ENCODE measurements at places on chromosomes 3 and 15. TPM values are rescaled to one million over a fixed set of nuclear protein-coding genes. Genes with fewer than 3 reads are reported as not detected.
A peak's percentile ranks its signal among the peaks of the same experiment; 100 is the strongest.

Gene FBXO40
- total RNA-seq: 0.06 TPM

Gene ARL6
- total RNA-seq: 12.0 TPM

Gene RASL12
- 10.3 TPM for total RNA-seq

GRCh38 chr3:184261854-184262763, 756 bp upstream of the CAMK2N2 start:
- H3K36me3 ChIP-seq: no peaks in the 10 kb centered on the region
- H3K4me1 ChIP-seq: 0 out of 2 replicates have a peak, but pooled peaks cover 3% of the 10 kb centered on the region
- no peak overlapping the region for H3K27ac ChIP-seq
- peak overlapping the region; percentile 36 for H3K4me3 ChIP-seq

DNA sequence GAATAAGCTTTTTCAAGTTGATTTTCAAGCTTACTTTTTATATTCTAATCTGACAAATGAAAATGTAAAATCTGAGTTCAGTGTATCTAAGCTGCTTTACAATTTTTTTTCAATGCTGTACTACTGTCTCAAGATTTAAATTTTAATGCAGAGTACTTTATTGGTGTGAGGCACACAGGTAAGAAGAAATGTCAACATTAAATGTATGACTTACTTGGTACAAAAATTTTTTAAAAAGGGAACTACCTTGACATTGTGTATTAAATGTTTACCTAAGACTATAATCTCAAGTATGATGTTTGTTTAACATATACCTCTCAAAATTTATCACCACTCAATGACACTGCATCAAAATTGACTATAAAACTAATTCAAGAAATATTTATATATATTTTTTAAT, 62.7 kb downstream of the NECTIN3 start:
- H3K4me3 ChIP-seq: no peak overlapping the region
- H3K27ac ChIP-seq: no peak overlapping the region
- no peaks in the 10 kb centered on the region for H3K36me3 ChIP-seq
- H3K4me1 ChIP-seq: no peaks in the 10 kb centered on the region
- no peaks in the 10 kb centered on the region for H3K27me3 ChIP-seq

DNA sequence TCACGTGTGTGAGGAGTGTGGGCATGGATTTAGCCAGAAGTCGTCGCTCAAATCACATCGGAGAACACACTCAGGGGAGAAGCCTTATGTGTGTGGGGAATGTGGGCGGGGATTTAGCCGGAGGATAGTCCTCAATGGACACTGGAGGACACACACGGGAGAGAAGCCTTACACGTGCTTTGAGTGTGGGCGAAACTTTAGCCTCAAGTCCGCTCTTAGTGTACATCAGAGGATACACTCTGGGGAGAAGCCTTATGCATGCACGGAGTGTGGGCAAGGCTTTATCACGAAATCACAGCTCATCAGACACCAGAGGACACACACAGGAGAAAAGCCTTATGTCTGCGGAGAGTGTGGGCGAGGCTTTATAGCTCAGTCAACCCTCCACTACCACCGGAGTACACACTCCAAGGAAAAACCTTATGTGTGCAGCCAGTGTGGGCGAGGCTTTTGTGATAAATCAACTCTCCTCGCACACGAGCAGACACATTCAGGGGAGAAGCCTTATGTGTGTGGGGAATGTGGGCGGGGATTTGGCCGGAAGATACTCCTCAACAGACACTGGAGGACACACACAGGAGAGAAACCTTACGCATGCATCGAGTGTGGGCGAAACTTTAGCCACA, 28.1 kb downstream of the ZNF589 start:
- H3K4me3 ChIP-seq: no peak overlapping the region
- peaks cover 79% of the 10 kb centered on the region for H3K36me3 ChIP-seq
- H3K27me3 ChIP-seq: no peaks in the 10 kb centered on the region
- DNase-seq: no peak
- H3K4me1 ChIP-seq: no peaks in the 10 kb centered on the region
- H3K27ac ChIP-seq: no peak overlapping the region

GRCh38 chr3:39385456-39386090, 2.4 kb downstream of the SLC25A38 start:
- no peak overlapping the region for H3K27ac ChIP-seq
- H3K27me3 ChIP-seq: no peaks in the 10 kb centered on the region
- H3K4me1 ChIP-seq: peaks cover 3% of the 10 kb centered on the region
- peaks cover 13% of the 10 kb centered on the region for H3K36me3 ChIP-seq
- H3K4me3 ChIP-seq: peak overlapping the region; percentile 85

DNA sequence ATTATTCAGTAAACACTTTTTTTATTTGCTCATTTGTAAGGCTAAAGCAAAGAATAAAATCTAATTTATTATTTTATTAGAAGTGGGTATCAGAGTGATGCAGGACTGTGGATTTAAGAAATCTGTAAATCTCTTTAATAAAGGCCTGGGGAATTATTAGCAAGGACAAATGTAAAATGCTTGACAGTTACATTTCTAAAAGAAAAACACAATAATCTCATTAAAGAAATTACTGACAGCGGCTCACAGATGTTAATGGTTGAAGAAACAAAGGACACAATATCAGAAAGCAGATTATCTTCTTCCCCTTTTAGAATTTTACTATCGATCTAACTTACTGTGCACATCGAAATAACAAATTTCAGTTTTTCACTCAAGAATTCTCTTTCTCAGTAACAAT, 262.1 kb upstream of the MEIS2 start:
- no peaks in the 10 kb centered on the region for H3K27me3 ChIP-seq
- H3K4me1 ChIP-seq: no peaks in the 10 kb centered on the region
- no peaks in the 10 kb centered on the region for H3K36me3 ChIP-seq
- no peak overlapping the region for H3K4me3 ChIP-seq
- no peak overlapping the region for H3K27ac ChIP-seq

DNA sequence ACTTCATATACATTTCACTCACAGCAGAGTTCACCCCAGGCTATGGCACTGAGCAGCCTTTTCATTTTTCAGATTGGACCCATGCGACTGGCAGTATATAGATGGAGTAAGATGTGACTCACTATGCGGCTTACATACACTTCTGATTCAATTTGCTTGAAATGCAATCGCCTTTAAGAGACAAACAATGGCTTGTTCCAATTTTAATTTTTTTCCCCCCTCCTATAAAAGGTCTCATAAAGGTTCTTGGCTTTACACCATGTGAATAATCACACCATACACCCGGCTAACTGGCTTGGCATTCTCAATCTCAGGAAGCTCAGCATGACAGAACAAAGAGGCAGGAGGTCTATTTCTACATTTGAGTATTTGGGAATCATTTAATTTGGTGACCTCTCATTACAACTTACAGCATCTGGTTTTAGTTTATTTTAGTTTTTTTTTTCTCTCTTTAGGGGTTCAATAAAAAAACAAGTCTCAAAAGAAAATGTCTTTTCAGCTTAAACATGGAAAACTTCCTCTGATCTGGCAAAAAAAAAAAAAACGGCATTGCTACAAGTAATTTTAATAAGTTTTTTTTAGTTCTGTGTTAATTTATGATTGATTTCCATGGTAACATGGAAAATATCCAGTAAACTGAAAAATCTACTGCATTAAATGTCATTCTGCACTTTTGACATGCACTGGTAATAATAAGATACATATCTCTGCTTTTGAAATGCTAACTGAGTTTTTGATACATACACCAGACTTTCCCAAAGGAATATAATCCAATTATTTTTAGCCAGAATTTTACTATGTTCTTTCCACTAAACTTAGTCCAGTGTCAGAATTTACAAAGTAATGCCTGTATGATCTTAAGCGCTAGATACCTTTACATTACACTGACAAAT, 38.8 kb downstream of the GADL1 start:
- no peaks in the 10 kb centered on the region for H3K27me3 ChIP-seq
- H3K4me1 ChIP-seq: no peaks in the 10 kb centered on the region
- no peak for DNase-seq
- H3K27ac ChIP-seq: no peak overlapping the region
- H3K36me3 ChIP-seq: no peaks in the 10 kb centered on the region

DNA sequence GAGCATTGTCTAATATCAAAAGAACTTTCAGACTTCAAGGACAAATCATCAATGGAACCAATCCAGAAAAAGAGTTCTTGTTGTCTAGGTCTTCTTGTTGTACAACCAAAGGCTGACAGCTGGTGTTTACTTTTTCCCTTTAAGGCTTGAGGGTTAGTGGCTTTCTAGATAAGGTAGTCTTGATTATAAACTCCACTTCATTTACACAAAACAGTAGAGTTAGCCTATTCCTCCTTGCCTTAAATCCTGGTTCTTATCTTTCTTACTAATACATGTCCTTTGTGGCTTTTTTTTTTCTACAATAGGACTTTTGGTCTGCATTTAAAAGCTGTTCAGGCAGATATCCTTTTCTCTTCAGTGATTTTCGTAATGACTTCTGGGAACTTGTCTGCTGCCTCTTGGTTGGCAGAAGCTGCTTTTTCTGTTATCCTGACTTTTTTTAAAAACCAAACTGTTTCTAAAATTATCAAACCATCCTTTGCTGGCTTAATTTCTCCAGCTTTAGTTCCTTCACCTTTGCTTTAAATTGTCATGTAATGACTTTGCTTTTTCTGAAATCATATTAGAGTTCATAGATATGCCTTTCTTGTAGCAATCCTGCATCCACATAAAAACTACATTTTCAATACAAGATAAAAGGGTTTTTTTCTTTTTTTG, 44.8 kb downstream of the STRIT1 start:
- H3K4me3 ChIP-seq: no peak overlapping the region
- no peak for DNase-seq
- no peaks in the 10 kb centered on the region for H3K27me3 ChIP-seq
- H3K36me3 ChIP-seq: no peaks in the 10 kb centered on the region

GRCh38 chr3:16741890-16742289, 136.7 kb upstream of the DAZL start:
- no peaks in the 10 kb centered on the region for H3K4me1 ChIP-seq
- no peak for DNase-seq
- no peaks in the 10 kb centered on the region for H3K27me3 ChIP-seq
- no peak overlapping the region for H3K27ac ChIP-seq
- no peak overlapping the region for H3K4me3 ChIP-seq

GRCh38 chr3:10981961-10982360, 10.6 kb upstream of the SLC6A1 start:
- DNase-seq: no peak
- H3K27me3 ChIP-seq: no peaks in the 10 kb centered on the region
- peaks cover 7% of the 10 kb centered on the region for H3K4me1 ChIP-seq
- H3K4me3 ChIP-seq: no peak overlapping the region
- H3K36me3 ChIP-seq: no peaks in the 10 kb centered on the region
- no peak overlapping the region for H3K27ac ChIP-seq

DNA sequence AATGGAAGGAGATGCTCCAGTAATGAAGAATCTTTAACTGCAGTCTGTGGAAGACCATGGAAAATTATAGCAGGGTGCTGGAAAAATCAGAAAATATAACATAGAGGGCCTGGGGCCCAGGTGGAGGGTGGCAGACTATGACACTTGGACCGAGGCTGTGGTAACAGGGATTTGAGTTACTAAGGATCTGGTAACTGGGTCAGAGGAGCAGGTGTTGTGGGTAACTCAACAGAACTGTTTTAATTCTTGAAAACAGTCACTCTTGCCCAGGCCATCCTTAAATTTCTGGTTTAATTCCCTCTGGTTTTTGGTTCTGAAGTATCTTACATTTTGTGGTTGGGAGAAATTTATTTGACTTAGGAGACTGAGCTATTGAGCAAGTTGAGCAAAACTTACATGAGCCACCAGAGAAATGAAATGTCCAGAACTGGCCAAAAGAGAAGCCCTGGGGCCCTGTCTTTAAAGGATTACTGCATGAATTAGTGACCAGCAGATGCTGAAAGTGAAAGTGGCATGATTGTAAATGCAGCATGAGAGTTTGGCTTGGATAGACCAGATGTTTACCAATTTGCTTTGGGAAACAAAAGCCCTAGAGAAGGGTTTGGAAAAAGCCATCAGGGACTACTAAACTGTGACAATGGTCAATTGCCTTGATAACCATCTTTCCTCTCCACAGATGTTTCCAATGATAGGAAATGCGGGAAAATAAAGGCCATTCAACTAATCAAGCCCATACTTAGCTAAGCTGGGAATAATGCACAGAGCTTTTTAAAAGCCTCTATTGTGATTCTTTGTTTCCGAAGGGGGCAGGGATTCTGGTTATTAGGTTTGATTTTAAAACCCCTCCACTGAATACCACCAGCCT, 374.9 kb upstream of the TGFBR2 start:
- no peaks in the 10 kb centered on the region for H3K4me1 ChIP-seq
- DNase-seq: no peak
- H3K4me3 ChIP-seq: no peak overlapping the region
- no peaks in the 10 kb centered on the region for H3K27me3 ChIP-seq
- H3K36me3 ChIP-seq: no peaks in the 10 kb centered on the region
- no peak overlapping the region for H3K27ac ChIP-seq

Data from H1 (cell line).